ENCODE measurements at places on chromosomes 2 and 18.

GRCh38 chr18:36488131-36488530 is 190.6 kb downstream of the FHOD3 start:
- no peak for DNase-seq

DNA sequence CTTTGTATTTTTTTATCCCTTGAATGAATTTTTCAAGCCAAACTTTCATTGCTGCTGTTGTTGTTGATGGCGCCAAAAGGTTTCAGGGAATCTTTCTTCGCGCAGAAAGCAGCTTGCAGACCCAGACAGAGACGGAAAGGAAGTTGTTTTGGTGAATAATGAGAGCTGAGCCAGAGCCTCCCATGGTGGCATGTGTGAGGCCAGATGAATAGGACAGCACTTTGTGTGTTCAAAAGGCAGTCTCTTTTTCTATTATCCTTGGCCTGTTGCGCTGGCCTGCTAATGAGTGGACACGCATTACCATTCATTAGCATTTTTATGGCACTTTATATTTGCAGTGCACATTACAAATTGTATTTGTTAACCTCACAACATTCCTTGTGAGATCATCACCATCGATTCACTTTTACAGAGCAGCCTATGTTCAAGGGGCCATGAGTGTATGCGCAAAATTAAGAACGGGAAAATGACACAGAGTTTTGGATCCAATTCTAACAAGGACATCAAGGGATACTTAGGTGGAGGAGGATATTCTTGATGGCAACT is 754.7 kb downstream of the BCL11A start:
- DNase-seq: no peak

- DNase-seq: no peak
Observed at GRCh38 chr2:219569635-219570034, 1.7 kb downstream of the OBSL1 start.

DNA sequence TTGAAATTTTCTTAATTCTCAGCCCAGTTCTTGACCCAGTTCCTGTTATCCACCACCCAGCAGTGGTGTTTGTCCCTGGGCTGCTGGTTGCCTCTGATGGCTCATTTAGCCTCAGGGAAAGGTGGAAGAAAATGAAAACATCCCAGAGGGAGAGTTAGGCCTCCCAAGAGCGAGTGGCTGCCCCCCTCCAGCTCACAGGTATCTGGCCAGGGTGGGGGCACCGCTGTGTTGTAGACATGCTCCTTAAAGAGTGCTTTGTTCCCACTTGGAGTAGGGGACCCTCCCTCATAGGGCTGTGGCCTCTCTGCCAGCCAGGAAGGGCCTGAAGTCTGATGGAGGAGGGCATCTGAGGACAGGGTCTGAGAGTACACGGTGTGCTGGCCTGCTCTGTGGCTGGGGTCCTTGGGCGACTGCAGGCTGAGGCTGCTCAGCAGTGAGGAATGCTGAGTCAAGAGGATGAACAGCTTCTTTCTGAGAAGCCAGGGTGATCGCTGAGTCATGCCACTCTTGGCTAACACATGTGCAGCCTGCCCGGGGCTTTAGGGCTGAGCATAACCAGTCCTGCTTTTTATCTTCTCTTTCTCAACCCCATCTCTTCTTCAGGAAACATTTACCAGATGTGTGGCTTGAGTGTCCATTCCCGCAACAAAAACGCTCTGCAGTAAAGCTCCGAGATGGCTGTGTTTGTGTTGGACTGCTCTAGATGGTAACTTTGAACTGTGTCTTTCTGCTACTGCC is 72.3 kb downstream of the IL1R2 start:
- DNase-seq: no peak

- no peak for DNase-seq
Observed at GRCh38 chr18:67134911-67135310, 381.6 kb downstream of the DSEL start.

All from HEK293T (cell line).